ENCODE measurements at places on chromosomes 13 and 19. TPM values are rescaled to one million over a fixed set of nuclear protein-coding genes. Genes with fewer than 3 reads are reported as not detected.

- DNase-seq: no peak
Measured at GRCh38 chr19:34990578-34991192, 9.4 kb upstream of the GRAMD1A start.

- DNase-seq: no peak
Measured at GRCh38 chr13:84784443-84785153, 902.3 kb upstream of the SLITRK1 start.

- peak; percentile 96 for DNase-seq
Measured at GRCh38 chr19:1154731-1155351, 19.2 kb downstream of the SBNO2 start.

DNA sequence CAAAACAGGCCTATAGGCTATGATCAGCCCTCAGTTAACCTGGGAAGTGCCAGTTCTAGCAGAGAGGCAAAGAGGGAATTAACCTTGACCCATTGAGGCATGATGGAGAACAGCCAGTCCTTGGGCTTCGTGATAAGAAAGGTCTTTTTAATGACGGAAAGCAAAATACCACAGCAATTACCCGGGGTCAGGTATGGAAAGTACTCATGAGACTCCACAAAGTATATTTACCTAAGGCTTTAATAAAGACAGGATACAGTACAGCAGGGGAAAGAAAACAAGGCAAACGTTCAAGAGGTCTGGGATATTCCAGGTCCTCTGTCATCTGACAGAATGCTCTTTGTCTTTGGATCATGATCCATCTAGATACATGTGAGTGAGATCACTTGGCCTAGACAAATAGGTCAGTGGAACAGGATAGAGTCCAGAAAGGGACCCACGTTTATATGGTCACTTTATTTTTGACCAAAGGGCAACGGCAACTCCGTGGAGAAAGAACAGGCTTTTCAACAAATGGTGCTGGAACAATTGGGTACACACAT lies 52.2 kb downstream of the WDFY2 start:
- DNase-seq: no peak

DNA sequence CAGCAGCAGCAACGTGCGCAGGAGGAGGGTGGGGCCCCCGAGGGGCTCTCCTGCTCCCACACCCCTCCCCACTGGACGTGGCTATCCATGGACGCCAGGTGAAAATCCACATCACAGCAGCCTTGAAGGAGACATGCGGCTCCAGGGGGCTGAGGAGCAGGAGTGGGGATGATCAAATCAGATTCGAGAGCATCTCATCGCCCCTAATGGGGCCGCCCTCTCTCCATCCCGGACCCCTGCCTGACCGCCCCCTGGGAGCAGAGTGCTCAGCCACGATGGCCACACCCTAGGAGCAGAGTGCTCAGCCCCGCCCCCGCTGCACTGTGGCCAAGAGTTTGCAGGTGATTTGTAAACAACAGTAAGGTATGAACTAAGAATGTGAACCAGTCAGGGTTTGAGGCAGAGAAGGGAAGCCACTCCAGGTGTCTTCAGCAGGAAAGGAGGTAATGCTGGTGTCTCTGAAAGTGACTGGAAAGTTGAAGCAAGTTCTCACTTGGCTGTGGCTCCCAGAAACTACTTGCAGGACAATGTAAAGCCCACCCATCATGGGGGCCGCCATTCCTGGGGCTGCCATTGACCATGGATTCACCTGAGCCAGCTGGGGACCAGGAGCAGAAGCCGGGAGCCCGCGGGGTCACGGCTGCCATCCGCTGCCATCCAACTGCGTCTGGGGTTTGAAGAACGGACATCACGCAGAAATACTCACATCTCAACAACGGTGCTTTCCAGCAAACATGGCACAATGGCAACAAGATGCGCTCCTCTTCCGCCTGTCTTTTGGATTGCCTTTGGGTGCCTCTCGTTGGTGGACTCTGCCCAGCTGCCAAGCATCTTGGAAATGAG lies 71.8 kb downstream of the SPACA7 start:
- no peak for DNase-seq

GRCh38 chr13:27923794-27924528 lies 4.2 kb downstream of the PDX1 start:
- no peak for DNase-seq

- no peak for DNase-seq
Measured at GRCh38 chr13:100564444-100565223, 24.0 kb downstream of the GGACT start.

DNA sequence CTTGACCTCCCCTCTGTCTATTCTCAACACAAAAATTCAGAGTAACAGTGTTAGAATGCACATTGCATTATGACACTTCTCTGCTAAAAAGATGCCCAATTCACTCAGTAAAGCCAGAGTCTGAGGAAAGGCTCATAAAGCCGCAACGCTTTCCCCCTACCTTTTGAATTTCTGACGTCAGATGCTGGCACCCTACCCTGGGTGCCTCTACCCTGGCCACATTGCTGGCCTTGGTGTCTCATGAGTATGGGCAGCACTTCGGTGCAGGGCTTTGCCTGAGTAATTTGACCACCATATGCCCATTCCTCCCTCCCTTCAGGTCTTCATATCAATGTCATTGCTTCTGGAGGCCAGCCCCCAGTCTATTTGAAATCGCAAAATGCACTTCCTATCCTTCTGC lies 229.3 kb downstream of the MYO16 start:
- no peak for DNase-seq

- no peak for DNase-seq
Measured at GRCh38 chr13:111665691-111666095, 345.3 kb downstream of the TEX29 start.

- DNase-seq: peak; percentile 97
Measured at GRCh38 chr19:14118165-14119051, 846 bp upstream of the PRKACA start.

DNA sequence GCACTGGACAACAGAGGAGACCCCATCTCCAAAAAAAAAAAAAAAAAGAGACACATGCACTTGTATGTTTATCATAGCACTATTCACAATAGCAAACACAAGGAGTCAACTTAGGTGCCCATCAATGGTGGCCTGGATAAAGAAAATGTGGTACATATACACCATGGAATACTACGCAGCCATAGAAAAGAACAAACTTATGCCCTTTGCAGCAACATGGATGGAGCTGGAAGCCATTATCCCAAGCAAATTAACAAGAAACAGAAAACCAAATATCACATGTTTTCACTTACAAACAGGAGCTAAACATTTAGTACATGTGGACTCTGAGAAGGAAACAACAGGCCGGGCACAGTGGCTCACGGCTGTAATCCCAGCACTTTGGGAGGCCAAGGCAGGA lies 155.7 kb downstream of the ABCC4 start:
- no peak for DNase-seq

GRCh38 chr19:56829596-56829995 lies 10.9 kb downstream of the PEG3 start:
- DNase-seq: no peak

GRCh38 chr19:11422163-11423065 lies 3.3 kb upstream of the RGL3 start:
- DNase-seq: peak; percentile 86

DNA sequence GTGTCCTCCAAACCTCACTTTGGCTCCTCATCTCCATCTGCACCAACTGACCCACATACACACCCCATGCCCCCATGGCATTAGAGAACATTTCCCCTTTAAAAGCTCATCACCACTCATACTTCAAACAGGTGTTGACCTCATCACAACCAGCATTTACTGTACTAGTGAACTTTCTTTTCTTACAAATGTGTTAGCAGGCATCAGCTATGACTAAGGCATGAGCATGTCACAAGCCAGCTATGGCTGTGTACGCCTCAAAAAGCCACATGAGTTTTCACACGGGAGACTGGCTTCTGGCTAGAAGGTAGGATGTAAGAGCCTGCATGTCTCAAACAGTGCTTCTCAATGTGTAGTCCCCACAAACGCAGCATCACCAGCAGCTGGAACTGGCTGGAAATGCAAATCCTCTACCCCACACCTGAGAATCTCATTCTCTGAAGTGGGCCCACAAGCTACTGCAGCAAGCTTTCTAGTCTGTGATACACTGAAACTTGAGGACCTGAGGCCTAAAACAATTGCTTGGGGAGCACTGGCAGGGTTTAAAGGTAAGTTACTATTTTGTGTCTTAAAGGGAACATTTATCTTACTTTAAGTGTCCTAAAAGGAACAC lies 66.8 kb downstream of the TUBGCP3 start:
- no peak for DNase-seq

DNA sequence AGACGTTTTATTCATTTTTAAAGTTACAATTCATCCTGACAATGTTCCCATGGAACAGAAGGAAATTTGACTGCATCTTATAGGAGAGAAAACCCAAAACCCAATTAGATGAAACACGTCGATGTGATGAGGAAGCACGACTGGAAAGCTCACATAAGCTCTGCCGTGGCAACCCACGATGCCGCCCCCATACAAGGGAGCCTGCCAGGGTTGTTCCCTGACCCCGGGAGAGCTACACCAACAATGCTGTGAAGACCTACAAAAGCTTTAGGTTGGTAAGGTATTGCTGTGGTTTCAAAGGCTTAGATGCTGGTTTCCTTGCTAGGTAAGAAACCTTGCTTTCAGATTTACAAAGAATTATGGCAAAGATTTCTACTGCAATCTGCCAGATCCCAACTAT lies 393.1 kb downstream of the KLF12 start:
- DNase-seq: no peak

MAP1S gene
- total RNA-seq: 19.4 TPM

ZNF132 gene
- total RNA-seq: 5.3 TPM

FUT2 gene
- total RNA-seq: not detected

SAMD4B gene
- 83.6 TPM for total RNA-seq

CARM1 gene
- 20.2 TPM for total RNA-seq

PRSS57 gene
- not detected for total RNA-seq

ZNF738 gene
- total RNA-seq: 6.8 TPM

GJA3 gene
- total RNA-seq: not detected
